ENCODE measurements at places on chromosomes 12 and 14.

DNA sequence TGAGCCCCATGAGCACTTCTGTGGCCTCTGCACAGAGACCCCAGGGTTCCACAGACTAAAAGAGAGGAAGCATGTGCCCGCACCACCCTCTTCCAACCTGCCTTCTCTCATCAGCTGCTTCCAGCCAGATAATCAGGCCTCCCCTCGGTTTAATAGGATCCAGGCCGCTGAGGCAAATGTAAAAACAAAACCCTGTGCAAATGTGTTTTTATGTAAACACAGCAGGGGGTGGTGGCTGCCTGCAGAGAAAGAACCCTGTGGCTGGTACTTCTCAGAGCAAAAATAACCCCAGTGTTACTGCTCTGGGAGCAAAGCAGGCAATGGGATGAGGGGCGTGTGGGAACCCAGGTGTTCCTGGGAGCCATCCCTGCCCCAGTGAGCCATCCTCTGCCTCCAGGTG, 46.2 kb downstream of the WSCD2 start:
- DNase-seq: no peak

DNA sequence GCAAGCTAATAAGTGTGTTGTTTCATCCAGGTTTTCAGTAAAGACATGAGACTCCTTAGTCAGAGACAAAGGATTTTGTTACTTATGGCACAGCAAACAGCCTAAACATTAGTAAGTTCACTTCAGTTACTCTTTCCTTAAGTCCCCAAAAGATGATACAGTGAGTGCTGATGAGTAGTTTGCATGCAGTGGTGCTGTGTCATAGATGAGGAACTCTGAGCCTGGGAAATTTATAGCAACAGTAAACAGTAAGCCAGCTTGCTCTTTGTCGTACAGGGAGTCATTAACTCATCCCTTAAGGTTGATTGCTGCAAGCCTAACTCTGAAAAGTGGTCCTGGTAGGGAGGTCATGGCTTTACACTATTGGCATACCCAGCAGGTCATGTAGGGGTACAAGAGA, 208.6 kb upstream of the OR4E1 start:
- no peak for DNase-seq

DNA sequence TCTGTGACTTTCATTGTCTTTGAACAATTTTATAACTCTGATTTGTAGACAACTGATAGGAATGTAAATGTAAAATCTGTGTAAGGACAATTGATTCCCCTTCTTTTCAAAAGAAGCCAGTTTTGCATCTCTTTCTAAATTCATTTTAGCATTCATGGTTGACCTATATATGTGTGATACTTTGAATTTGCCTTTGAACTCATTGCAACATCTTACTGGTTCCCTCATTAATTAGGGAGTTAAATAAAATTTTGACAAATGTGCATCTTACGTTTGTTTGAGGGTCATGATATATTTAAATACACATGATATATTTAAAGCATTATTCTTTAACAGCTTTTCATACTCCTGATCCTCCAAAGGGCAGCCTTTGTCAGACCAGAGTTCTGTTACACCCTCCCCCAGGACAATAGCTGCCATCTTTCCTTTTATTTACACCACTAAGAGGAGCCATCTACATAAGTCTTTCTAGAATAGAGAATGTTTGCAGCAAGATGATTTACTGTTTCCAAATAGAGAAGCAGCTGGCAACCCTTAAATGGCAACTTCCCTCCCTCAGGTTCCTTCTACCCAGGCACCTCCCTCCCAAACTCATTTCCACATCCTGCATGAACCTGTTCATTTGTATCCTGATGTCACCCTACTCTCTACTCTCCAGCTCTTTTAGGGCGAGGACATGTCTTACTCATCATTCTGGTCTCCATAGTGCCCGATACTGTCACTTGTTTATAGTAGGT, 40.2 kb upstream of the APPL2 start:
- DNase-seq: no peak

DNA sequence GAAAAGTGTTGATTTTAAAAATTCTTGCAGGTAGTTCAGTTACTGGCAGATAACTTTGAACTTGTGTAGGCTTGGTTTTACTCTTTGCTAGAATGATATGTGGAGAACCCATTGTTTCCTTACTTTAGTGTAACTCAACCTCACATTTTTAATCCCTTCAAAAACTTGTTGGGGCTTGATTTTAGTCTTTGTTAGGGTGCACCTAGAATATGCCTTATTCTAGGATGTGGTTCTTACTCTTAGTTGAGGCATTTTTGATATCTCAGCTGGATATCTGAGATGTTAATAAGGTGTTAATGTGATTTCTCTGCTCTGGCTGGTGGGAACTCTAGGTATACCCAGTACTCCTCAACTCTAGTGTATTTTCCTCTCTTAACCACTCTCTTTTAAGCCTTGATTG, 10.0 kb downstream of the MNAT1 start:
- DNase-seq: no peak

- DNase-seq: no peak
Measured at GRCh38 chr12:44101475-44101874, 265.6 kb downstream of the TMEM117 start.

- DNase-seq: no peak
Measured at GRCh38 chr14:77270361-77271112, 469 bp downstream of the NGB start.

GRCh38 chr14:50926851-50927386, 17.4 kb downstream of the PYGL start:
- no peak for DNase-seq

- DNase-seq: no peak
Measured at GRCh38 chr14:95504135-95505029, 12.1 kb downstream of the SYNE3 start.

- DNase-seq: no peak
Measured at GRCh38 chr12:43931187-43931586, 95.3 kb downstream of the TMEM117 start.

- DNase-seq: no peak
Measured at GRCh38 chr12:110763583-110763982, 20.9 kb upstream of the PPP1CC start.

GRCh38 chr12:89357297-89357730, 5.0 kb upstream of the DUSP6 start:
- DNase-seq: no peak

- no peak for DNase-seq
Measured at GRCh38 chr12:89733579-89734201, 25.1 kb upstream of the ATP2B1 start.

GRCh38 chr14:96059519-96060135, 20.5 kb downstream of the C14orf132 start:
- no peak for DNase-seq

GRCh38 chr14:27836386-27836785, 930.2 kb upstream of the FOXG1 start:
- DNase-seq: no peak

Data from activated CD4-positive, alpha-beta T cell treated with anti-CD3 and anti-CD28 coated beads, Interleukin-2, amount 50 U/mL, for 1 hour (primary cell).